ENCODE measurements at places on chromosomes 5 and 9.

- DNase-seq, result no peak
Measured at GRCh38 chr5:173612948-173613347, 3.5 kb downstream of the BOD1 start.

GRCh38 chr5:59608745-59609144 is 284.8 kb downstream of the PDE4D start:
- DNase-seq, result no peak

DNA sequence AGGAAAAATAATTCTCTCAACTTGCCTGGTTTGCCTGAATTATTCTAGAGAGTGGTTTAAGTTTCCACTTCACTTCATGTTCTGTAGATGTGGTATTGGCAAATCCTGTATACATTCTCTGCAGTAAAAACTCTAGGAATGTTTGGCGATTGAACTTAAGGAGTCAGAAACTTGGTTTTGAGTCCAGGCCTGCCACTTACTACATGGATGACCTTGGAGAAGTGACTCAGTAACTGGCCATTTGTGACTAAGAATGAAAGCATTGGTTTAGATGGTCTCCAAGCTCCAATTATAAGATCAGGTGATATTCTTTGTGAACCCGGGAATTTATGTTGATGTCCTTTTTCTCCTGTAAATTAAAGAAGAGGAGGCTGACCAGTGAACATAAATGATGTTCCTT is 233.8 kb downstream of the GAS1 start:
- DNase-seq, result no peak

GRCh38 chr9:31146485-31147166 is 1237.8 kb upstream of the ACO1 start:
- DNase-seq, result no peak

GRCh38 chr9:121841771-121842611 is 190.6 kb downstream of the DAB2IP start:
- no peak for DNase-seq

GRCh38 chr5:56164376-56164775 is 68.8 kb downstream of the ANKRD55 start:
- DNase-seq, result no peak

- DNase-seq, result no peak
Measured at GRCh38 chr9:88942411-88942810, 48.9 kb upstream of the S1PR3 start.

- peak; percentile 49 for DNase-seq
Measured at GRCh38 chr9:123420592-123421111, 64.7 kb downstream of the CRB2 start.

GRCh38 chr5:88813805-88814575 is 69.0 kb downstream of the MEF2C start:
- DNase-seq, result no peak

DNA sequence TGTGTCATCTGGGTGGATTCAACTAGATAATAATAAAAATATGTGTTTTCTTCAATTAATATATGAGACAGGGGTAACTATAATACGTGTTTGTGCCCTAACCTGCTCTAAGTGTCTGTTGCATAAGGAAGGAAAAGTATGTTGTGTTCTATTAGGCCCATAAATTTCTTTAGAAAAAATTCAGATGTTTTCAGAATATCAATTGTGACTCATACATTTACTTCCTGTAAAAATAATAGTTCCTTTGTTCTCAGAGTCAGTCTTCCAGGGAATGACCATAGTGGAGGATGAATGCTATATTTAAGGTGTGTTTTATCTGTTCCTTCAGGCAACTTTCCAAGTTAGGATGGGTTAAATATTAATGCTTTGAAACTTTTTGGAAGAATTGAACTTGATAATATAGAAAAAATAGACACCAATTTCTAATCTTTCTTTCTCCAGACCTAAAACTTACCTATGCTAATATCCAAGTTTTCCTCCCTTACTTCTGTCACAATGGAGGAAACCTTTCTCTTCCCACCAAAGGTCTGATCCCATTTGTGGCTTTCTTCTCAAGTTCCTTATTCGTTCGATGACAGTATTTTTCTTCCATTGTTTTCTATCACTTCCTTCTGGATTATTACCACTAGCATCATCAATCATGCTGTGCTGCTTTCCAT is 49.9 kb downstream of the ISL1 start:
- no peak for DNase-seq

DNA sequence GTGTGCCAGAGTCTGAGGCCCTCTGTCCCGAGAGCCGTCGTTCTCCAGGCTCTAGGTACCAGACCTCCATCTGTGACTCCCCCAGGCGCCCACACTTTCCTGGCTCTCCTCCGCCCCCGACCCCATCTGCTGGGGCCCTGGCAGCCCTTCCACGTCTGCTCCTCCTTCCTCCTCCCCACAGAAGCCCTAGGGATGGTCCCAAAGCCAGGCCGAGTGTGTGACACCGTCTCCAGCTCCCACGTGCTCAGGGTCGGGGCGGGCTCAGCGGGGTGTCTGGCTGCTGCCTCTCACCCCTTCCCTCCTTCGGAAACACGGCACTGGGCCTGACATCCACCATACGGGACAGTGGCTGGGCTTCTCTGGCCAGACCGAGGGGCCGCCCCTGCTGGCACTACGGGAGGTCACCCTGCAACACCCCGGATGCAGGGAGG is 20.5 kb upstream of the SLC6A19 start:
- DNase-seq, result no peak

DNA sequence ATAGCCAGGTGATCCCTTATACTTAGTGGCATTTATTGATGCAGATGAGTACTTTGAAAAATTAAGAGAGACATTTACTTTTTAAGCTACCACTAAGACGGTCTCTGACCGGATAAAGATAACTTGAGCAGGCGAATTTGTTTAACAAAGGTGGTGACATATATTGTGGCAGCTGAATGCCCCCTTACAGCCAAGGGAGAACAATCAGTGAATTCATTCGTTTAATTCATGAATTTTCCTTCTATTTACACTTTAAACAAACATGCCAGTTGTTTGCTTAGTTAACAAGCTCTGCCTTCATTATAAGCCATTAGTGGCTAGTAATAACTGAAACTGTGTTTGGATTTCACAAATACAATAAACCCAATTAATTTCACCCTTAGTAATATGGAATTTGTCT is 187.1 kb downstream of the AOPEP start:
- no peak for DNase-seq

Measured in left forelimb (tissue), 1 donor.